ENCODE measurements at places on chromosomes 1 and 21.

GRCh38 chr1:2038229-2038628 is 12.0 kb upstream of the PRKCZ start:
- no peak for DNase-seq

DNA sequence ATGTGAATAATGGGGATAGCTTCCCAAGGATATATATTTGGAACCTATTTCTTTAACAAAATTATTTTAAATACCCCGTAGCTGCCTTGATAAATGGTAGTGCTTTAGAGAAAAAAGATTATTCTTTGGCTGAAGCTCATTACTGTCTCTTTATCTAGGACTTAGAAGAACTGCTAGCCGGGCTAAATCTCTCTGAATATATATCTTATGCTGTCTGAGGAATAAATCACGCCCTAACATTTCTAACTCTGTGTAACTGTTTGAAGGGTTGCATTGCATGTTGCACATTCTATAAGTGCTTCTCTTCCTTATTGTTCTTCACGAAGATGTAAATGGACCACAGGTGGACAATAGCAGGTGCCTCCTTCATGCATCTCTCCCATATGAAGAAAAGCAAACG is 585.0 kb upstream of the ZP4 start:
- DNase-seq, result no peak

- DNase-seq, result no peak
Measured at GRCh38 chr1:243562473-243562872, 287.6 kb downstream of the AKT3 start.

GRCh38 chr1:175675017-175675416 is 68.4 kb downstream of the TNR start:
- DNase-seq, result no peak

DNA sequence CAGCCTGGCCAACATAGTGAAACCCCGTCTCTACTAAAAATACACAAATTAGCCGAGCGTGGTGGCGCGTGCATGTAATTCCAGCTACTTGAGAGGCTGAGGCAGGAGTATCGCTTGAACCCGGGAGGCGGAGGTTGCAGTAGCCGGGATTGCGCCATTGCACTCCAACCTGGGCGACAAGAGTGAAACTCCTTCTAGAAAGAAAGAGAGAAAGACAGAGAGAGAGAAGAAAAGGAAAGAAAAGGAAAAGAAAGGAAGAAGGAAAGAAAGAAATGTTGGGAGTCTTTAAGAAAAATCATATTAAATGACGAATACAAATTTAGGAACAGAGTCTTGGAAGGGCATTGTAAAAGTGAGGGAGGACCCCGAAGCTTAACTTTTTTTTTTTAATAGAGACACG is 1.8 kb upstream of the HNRNPR start:
- DNase-seq, result no peak

DNA sequence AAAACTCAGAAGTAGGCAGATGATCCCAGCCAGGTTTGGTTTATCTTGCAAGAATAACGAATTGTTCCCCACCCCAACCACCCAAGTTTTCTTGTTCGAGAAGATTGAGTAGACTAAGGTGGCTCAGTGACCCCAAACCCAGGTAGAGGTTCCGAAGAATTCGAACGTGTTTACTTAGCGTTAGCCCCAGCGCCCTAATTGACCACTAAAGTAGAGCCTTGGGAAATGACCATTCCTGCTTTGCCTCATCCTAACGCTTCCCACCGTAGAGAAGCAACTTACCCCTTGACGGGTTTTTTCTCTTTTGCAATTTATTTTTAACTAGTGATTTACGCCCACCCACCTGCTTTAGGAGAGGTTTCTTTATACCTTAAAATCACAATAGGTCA is 870 bp downstream of the FBXO28 start:
- DNase-seq, result no peak

- no peak for DNase-seq
Measured at GRCh38 chr21:37659874-37660273, 256.4 kb downstream of the KCNJ6 start.

- DNase-seq, result no peak
Measured at GRCh38 chr1:162676087-162676486, 43.8 kb downstream of the DDR2 start.

- no peak for DNase-seq
Measured at GRCh38 chr21:22630953-22631465, 1632.8 kb downstream of the NCAM2 start.

Measured in coronary artery (tissue), 2 donors.